ENCODE measurements at places on chromosomes 2 and 18. TPM values are rescaled to one million over a fixed set of nuclear protein-coding genes. Genes with fewer than 3 reads are reported as not detected.

DNA sequence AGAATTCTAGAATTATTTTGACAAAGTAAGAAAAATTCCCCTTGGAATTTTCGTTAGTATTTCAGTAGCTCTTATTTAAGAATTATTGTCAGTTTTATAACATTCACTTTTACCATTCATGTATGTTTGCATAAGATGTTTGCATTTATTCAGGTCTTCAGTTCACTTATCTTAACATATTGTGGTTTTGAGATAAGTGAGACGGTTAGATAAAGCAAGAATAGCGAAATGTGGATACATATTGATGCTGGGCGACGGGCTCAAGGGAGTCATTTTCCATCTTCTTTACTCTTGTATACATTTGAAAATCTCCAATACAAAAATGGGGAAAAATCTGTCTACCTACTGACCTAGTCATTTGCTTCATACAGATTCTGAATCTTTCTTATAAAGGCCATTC, 156.7 kb upstream of the HDAC4 start:
- DNase-seq: no peak

- DNase-seq: no peak
Observed at GRCh38 chr2:239247401-239248245, 153.2 kb downstream of the HDAC4 start.

DSC3 gene
- not detected for total RNA-seq

- DNase-seq: no peak
Observed at GRCh38 chr18:68991286-68991685, 193.4 kb downstream of the CCDC102B start.

LRP1B gene
- total RNA-seq: 0.12 TPM

DSC1 gene
- total RNA-seq: 0.07 TPM

DNA sequence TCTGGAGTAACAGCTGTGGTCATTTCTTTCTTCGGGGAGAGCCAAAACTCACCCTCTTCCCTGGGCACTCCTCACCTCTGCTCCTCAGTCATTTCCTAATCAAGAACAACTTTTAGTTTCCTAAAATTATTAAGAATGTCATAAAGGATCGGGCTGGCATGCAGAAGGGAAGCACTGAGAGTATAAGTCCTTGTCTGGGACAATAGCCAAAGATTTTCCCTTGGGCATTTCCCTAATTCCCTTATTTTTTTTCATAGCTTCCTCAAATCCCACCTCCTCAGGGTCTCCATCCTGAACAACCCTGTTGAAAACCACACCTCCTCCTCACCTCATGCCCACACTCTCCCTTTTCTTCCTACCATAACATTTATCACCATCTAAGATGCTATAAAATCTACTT, 115.0 kb downstream of the MREG start:
- DNase-seq: no peak

CCDC74B gene
- 1.6 TPM for total RNA-seq

- DNase-seq: no peak
Observed at GRCh38 chr2:64610316-64610855, 43.3 kb downstream of the SERTAD2 start.

DNA sequence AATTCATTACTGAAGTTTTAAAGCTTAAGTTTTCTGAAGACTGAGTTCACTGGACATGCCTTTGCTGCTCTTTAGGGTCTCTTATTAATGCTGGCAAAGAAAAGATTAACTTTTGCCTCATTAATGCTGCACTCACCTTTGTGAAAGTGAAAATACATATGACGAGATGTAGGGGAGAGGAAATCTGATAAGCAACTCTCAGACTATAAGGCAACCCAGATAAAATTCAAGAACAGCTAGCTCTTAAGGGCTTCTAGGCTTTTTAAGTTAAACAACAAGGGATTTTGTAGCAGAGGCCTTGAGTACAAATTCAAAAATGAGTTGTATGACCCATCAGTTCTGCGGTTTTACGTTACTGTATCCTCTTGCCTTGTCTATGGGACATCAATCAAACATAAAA, 143.7 kb downstream of the USP34 start:
- DNase-seq: no peak

DNA sequence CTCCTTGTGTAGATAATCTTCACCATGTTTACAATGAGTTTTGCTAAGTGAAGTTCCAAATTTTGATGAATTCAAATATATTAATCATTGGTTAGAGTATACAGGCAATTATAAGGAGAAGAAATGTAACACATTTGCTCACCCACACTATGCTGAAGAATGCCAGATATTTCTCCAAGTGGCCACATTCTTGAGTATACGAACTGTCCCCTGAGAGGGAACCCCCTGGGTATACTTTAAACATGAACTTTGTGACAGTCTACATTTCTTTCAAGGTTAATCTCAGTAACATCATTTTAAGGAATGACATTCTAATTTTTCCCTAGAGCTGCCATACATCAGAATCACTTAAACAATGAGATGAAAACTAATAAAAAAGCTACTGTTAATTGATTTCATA, 39.8 kb upstream of the CDKL4 start:
- no peak for DNase-seq

TFPI gene
- 31.5 TPM for total RNA-seq

DNA sequence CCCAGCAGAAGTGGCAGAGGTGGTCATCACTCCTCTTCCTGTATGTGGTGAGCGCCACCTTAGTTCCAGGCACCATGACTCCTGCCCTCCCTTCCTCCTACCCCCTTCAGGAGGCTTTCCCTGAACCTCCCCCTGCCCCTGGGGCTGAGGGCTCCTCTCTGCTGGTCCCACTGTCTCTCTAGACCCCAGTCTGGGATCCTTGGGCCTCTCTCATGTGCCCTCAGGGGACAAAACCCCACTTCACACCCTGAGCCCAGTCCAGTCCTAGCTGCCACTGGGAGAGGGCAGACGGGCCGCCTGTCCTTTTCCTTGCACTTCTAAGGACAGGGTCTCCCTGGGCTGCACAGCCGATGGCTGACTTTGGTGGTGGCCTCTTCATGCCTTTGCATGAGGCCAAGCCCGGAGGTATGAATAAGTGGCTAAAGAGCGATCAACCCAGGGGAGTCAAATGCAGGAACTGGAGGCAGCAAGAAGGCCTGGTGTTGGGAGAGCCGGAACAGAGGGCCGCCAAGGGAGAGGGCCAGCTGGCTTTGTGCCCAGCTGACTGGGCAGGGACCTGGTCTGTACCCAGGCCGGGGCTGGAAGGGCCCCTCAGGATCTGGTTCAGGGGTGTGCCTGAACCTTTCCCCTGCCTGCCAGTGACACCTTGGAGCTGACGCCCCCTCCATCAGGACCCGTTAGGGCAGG, 29.5 kb downstream of the GLI2 start:
- DNase-seq: no peak

Data from mucosa of descending colon (tissue), 3 donors.